ENCODE measurements at places on chromosomes 5 and 9.

- DNase-seq, result no peak
Observed at GRCh38 chr9:120571443-120572257, 8.3 kb downstream of the CDK5RAP2 start.

DNA sequence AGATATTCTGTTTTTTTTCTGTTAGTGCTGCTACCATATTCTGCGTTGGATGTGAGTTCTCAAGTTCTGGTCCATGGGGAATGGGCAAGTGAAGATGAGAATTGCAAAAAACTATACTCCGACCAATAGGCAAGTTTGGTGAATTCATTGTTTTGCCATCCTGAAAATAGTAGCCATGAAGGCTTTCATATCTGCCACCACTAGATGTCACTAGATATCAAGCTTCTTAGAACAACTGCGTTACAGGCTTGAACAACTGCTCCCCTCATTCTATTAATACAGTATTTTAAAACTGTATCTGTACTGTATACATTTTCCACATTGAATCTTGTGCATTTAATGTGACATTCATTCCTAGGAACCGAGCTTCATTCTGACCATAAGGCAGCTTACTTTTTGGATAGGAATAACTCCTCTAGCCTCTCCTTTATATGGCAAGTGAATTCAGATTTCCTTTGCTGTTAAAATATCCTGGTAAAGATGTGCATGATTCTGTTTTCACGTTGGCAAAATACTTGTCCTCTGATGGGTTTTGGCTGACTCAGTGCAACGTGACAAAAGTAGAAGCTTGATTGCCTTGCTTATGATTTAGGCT lies 163.6 kb downstream of the SREK1 start:
- no peak for DNase-seq

DNA sequence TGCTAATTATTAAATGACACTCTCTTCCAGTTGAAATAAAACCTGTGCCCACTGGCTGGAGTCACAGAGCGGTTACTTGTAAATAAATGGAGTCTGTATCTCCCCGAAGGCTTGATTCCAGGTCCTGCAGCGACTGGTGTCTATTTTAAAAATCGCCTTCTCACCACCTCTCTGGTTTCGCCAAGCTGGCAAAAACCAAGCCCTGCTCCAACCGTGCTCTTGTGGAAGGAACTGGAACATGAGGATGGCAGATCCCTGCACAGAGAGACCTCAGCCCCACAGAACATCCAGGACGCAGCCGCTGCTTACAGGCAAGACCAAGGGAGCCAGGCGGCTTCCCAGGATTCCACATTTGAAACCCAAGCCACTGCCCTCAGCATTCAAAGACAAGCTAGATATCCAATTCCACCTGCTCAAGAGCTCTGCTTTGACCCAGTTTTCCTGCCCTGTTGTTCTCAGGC lies 15.0 kb downstream of the SEMA4D start:
- no peak for DNase-seq

- no peak for DNase-seq
Observed at GRCh38 chr9:92165484-92165883, 50.3 kb upstream of the SPTLC1 start.

DNA sequence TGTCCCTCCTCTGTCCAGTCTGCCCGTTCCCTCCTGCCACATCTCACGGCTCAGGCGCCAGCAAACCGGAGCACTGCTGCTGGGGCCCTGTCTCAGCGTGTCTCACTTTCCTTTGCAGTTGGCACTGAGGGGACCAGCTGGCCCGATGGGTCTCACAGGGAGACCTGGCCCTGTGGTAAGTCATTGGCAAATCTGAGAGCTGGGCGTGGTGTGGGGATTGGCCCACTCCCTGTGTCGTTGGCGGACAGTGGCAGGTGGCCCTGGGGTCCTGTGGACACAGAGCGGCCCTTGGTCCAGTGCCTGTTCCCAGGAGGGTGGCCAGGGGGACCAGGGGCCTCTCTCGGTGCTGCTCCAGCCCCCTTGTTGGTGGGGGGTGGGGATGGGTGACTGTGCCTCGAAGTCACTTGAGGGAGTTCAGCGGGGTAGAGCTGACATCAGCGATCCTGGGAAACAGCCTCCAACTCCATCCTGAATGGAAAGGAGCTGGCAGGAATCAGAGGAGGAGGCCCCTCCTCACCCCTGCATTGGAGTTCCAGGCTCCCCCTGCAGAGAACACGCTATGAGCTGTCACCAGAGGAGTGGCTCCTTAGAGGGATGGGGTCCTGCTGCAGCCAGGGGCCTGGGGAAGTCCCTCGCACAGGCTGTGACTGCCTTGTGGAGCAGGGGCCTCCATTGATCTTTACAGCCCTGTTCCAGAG lies 111.0 kb downstream of the COL5A1 start:
- DNase-seq, result no peak

- no peak for DNase-seq
Observed at GRCh38 chr5:54311176-54311677, 854 bp upstream of the ARL15 start.

GRCh38 chr5:173453167-173453566 lies 125.0 kb upstream of the STC2 start:
- DNase-seq, result no peak

GRCh38 chr5:116462500-116462899 lies 112.1 kb downstream of the SEMA6A start:
- no peak for DNase-seq
